Thoracic aorta (tissue), 2 donors: ENCODE measurements at places on chromosomes 12 and 14.

DNA sequence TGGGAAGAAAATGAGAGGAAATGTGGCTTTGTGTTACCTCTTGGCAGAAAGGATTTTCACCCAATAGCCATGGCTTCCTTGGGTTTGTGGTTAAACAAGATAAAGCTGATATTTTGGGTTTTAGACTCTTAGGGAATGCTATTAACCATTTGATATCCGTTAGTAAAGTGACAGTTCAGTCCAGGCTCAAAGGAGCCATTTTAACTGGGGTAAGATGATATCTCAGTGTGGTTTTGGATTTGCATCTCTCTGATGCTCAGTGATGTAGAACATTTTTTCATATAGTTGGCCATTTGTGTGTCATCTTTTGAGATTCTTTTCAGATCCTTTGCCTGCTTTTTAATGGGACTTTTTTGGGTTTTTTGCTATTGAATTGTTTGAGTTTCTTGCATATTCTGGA, 30.1 kb downstream of the IFT43 start:
- DNase-seq = no peak

DNA sequence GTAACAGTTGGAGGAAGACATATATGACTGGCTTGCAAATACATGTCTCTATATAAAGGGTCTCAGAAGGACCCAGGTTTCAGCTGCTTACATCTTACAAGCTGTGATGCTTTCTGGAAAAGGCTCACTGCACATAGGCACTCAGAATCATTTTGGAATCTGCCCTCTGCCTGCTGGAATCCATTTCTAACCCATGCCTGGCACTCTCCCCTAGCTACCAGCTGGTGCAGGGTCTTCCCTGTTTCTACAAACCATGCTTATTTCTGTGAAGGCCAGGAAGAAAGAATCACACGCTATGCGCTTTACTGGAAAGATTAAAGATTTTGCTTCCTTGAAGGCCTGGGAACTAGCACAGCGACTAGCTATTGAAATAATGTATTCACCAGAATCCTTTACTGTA, 151.3 kb downstream of the DICER1 start:
- DNase-seq = no peak

GRCh38 chr12:21971344-21971743, 30.1 kb upstream of the ABCC9 start:
- no peak for DNase-seq

DNA sequence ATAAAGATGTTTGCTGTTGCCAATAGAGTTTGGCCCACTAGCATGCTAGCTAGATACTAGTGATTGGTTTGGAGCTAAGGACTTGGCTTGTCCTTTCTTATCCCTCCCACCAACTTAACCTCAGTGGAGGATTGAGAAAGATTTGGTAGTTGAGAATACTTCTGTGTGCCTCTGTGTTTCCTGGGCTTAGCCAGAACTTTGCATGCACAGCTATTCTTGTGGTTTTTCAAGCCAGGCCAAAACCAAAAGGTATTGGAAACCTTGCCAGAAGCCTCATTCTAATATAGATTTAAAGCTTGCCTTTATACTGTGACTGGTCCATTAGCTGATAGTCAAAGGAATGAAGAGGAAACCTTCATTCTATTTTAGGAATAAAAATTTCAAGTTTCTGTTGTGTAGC, 188.5 kb downstream of the CCDC91 start:
- no peak for DNase-seq

- no peak for DNase-seq
Observed at GRCh38 chr14:72618424-72618823, 275.5 kb downstream of the DPF3 start.
